GM19239 (cell line): ENCODE measurements at places on chromosomes 4 and X.

GRCh38 chr4:185718578-185719499 is 93.2 kb downstream of the SORBS2 start:
- no peak for DNase-seq

DNA sequence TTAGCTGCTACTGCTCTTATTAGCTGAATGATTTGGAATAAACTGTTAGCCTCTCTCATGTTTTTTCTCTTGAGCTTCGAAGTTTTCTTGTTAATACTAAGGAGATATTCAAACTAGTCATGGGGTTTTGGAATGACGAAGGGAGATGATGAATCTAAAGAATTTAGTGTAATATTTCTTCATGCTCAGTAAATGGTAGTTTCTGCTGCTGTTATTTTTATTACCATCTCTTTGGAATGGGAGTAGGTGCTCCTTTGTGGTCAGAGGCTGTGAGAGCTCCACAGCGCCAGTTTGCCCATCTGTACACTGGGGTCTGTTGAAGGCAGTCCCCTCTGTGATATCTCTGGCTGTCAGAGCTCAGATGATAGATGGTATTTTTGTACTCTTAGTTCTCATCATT is 33.7 kb downstream of the HTT start:
- DNase-seq: no peak

- DNase-seq: no peak
Observed at GRCh38 chr4:149933883-149934282, 118.2 kb upstream of the IQCM start.

DNA sequence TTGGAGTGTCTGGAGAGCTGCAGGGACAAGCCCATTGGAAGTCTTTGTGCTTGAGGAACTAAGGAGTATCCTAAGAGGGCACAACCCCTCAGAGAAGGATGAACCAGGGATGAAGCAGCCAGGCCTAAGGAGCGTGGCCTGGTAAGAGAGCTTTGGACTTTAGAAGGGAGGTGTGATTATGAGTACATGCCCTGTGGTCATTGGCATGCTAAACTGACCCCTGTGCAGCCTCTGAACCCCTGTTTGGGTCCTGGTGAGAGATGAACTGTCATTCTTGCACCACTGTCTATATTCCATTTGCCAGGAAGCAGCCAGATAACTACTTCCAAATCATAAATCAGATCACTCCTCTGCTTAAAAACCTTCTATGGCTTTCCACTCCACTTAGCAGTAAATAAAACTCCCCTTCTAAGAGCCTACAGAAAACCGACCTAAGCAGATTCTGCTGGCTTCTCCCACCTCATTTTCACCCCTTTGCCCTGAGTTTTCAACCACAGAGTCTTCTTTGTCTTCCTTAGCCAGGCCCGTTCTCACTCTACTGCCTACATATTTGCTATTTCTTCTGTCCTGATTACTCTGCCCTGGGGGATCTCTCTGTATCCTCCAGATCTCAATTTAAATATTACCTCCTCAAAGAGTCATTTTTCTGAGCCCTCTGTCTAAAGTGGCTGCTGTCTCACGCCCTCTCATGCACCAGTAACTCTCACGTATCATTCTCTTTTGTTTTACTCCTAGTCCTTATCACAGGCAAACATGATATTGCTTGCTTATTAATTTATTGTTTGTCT is 56.7 kb downstream of the MID1IP1 start:
- no peak for DNase-seq

- DNase-seq: no peak
Observed at GRCh38 chr4:62324215-62324614, 1124.1 kb downstream of the ADGRL3 start.

DNA sequence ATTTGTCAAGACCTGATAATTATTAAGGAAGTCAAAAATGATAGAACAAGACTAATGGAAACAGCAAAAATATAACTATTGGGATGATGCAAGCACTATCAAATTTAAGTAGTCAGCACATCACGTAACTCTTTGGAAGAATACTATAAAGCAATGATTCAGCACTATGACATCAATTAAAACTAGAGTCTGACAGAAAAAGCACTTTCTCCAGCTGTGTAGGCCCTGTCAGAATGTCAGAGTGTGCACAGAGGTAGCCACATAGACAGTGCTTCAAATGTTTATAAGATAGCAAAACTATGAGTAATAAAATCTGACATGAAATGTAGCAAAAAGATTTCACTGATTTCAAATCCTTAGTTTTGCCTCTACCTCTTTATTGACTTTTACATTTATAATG is 1226.6 kb upstream of the ADGRL3 start:
- DNase-seq: no peak

GRCh38 chr4:69051576-69051943 is 44.7 kb upstream of the UGT2B7 start:
- DNase-seq: no peak

DNA sequence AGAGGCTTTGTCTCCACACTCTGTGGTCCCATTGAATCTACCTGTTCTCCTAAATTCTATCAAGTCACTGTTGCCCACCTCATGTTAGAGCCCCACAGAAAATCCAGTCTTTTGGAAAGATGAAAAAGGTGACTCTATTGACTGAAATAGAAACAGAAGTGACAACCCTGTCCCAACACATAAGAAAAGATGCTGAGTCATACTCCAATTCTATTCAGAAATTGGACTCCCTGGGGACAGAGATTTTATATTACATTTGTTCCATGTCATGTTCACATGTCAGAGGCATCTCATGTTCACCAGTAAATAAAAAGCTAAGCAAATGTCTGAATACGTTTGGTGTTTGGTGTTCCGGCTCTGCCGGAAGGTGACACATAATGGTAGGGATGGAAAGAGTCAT is 2.9 kb upstream of the GRPR start:
- DNase-seq: no peak

DNA sequence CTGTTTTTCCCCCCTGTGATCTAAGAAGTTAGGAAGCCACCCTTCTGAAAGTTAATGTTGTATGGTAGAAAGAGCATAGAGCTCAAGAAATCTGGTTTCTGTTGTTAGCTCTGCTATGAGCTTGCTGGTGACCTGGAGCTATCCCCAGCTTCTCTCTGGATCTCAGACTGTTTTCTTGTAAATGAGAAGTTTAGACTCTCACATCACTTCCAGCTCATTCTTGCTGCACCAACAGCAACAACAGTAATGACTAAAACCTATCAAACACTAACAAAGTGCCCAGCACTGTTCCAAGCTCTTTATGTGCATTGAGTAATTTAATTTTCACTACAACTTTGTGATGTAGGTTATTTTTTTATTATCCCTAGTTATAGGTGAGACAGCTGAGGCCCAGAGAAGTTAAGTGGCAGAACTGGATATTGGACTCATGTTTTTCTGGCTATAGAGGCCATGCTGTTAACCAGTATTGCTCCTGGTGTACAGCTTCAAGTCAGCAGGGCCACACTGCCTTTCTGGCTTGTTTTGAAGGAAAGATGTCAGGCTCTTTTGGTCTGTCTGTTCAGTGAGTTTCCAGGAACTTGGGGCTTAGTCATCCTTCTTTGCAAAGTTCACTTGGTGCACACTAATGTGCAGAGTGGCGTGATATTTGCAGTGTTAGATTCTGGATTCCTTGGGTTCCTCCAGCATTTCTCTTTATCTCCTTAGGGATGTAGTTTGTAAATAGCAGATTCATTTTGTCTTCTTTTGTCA is 27.8 kb upstream of the TMEM164 start:
- no peak for DNase-seq
